ENCODE measurements at places on chromosomes 3 and 15.

DNA sequence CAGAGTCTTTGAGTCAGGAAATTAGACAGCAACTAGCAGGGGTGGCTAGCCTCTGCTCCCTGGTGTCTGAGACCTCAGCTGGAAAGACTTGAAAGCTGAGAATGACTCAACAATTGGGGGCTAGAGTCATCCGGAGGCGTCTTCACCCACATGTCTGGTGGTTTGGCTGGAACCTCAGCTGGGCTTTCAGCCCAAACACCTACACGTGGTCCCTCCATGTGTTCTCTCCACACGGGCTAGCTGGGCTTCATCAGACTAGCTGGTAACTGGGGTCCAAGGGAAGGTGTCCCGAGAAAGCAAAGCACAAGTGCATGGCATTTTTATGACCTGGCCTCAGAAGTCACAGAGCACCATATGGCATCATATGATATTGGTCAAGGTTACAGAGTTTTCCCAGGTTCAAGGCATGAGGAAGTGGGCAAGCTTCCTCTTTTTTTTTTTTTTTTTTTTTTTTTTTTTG, 19.9 kb upstream of the ABHD2 start:
- DNase-seq, result no peak

- no peak for DNase-seq
These were observed 170.1 kb downstream of the VPS13C start for GRCh38 chr15:61890106-61890505.

DNA sequence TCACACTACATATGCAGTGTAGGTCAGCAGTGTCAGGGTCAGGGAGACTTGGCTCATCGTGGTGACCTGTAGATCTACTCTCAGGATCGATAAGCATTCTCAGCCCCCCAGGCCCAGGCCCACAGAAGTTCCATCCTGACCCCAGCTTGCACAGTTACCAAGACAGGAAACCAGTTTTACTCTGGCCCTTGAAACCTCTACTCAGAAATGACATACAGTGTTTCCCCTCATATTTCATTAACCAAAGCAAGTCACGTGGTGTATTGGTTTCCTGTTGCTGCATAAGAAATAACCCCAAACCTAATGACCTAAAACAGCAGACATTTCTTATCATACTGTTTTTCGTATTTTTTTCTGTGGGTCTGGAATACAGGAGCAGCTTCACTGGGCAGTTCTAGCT, 242.2 kb downstream of the SLCO3A1 start:
- no peak for DNase-seq

GRCh38 chr15:74010929-74011540, 16.5 kb downstream of the PML start:
- DNase-seq, result no peak

DNA sequence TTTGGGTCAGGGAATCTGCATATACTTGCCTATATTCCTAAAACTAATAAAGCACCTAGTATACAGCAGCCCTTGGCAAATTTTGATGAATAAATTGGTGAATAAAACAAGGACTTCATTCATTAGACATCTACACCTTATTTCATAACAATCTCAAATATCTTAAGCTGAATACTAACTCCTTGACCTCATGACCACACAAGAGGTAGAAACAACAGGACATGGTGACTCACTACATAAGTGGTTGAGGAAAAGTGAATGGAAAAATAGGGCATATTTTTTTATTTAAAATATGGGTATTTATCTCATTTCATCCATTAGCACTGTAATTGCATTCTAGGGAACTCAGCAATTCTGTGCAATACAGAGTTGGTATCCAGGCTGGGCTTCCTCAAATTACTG, 7.8 kb upstream of the STAC start:
- no peak for DNase-seq

DNA sequence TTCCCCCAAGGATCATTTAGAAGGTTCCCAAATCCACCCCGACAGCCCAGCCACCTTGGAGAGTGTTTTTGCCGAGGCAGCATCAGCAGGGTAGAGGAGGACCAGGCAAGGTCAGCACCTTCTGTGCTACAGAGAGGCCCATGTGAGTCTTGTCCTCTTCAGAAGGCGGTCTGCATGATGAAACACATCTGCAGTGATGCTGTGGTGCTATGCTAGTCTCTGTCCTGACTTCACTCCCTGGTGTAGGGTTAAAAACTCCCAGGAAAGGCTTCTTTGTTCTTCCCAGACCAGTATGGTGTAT, 87.9 kb downstream of the ITPR1 start:
- DNase-seq, result no peak

GRCh38 chr15:60871152-60871551, 357.9 kb downstream of the RORA start:
- DNase-seq, result no peak

GRCh38 chr3:187998611-187999010, 155.3 kb upstream of the LPP start:
- DNase-seq, result no peak

- DNase-seq, result peak; percentile 0
These were observed 79.8 kb downstream of the PLCH1 start for GRCh38 chr3:155664925-155665695.

DNA sequence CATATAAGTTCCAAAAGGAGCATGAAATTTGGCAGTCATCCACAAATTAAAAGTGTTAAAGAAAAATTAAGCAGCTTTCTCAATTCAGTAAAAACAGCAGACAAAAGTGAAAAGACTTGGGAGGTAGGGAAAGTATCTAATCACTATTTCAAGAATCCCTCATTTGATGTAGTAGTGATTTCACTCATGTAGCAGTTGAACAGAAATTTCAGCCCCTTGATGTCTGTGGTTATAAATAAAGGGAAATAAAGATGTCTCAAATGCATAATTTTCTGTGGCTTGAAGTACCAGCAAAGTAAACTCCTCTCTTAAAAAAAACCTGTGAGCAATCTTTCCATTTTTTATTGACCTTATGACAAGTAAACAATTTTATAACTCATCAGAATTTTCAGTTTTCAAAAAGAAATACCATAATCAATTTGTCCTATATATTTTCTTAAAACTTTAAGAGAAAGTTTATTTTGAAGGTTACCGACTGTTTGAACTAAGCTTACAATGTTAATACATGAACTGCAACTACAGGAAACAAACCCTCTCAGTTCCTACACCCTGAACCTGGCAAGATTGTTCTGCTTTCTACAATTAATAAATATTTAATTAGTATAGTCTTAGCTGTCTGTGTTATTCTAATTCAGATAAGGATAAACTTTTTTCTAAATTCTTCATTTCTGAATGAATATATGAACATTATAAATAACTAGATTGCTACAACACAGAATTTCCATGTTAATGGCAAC, 94.2 kb downstream of the CBLB start:
- DNase-seq, result no peak

DNA sequence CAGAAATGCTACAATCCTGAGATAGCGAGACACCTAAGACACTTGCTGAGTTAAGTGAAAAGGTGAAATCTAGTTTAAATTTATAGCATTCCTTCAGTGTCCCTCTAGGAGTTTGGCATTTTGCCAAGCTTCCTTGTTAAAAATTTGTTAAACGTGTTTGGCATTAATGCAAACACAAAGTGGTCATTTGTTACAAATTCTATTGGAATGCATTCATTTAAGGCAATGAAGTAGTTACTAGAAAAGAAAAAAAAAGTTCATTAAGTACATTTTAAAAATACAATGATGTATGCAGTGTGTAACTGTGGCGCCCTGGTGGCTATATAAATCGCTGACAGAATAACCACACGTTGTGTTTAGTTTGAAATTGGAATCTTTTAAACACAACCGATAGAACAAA, 31.3 kb upstream of the WNT5A start:
- no peak for DNase-seq

GRCh38 chr3:193835414-193835813, 242.4 kb downstream of the OPA1 start:
- no peak for DNase-seq

- no peak for DNase-seq
These were observed 117.7 kb downstream of the GBE1 start for GRCh38 chr3:81643721-81644120.

DNA sequence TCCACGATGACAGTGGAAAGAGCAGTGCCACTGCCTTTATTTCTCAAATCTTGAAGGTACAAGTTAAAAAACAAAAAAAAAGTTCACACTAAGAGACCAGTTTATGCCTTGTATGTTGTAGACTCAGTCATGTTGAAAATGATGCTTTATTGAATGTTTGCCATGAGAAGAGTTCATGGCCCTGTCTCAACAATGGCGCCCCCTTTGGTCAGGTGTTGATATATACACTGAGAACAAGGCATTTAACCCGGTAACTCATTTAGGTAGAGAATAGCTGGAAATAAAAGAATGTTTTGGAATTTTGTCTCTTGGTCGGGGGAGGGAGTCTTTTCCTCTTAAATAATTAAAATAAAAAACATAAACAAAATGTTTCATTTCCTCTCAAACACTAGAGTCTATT, 145.6 kb upstream of the SLC2A2 start:
- no peak for DNase-seq

GRCh38 chr3:129553171-129553570, 10.2 kb downstream of the H1-8 start:
- DNase-seq, result no peak

Data from esophagus squamous epithelium (tissue), 5 donors.